Esophagus muscularis mucosa (tissue), 4 donors: ENCODE measurements at places on chromosomes 7 and 10. TPM values are rescaled to one million over a fixed set of nuclear protein-coding genes. Genes with fewer than 3 reads are reported as not detected.

- no peak for DNase-seq
- no peak overlapping the region for H3K27ac ChIP-seq
- H3K27me3 ChIP-seq: no peaks in the 10 kb centered on the region
- H3K4me1 ChIP-seq: no peaks in the 10 kb centered on the region
- H3K36me3 ChIP-seq: no peaks in the 10 kb centered on the region
Observed at GRCh38 chr7:89845952-89846351, 308.3 kb upstream of the STEAP1 start.

GRCh38 chr10:27285093-27285492 lies 44.5 kb upstream of the ACBD5 start:
- H3K27me3 ChIP-seq: no peaks in the 10 kb centered on the region
- no peak for DNase-seq
- H3K36me3 ChIP-seq: no peaks in the 10 kb centered on the region
- no peak overlapping the region for H3K4me3 ChIP-seq
- H3K4me1 ChIP-seq: no peaks in the 10 kb centered on the region

Gene KCNH2
- total RNA-seq: 41.5 TPM

Gene OR6B1
- total RNA-seq: not detected

GRCh38 chr10:11255156-11255555 lies 237.5 kb downstream of the CELF2 start:
- peaks cover 42% of the 10 kb centered on the region for H3K4me1 ChIP-seq
- H3K4me3 ChIP-seq: no peak overlapping the region
- H3K36me3 ChIP-seq: peaks cover 33% of the 10 kb centered on the region
- no peaks in the 10 kb centered on the region for H3K27me3 ChIP-seq

DNA sequence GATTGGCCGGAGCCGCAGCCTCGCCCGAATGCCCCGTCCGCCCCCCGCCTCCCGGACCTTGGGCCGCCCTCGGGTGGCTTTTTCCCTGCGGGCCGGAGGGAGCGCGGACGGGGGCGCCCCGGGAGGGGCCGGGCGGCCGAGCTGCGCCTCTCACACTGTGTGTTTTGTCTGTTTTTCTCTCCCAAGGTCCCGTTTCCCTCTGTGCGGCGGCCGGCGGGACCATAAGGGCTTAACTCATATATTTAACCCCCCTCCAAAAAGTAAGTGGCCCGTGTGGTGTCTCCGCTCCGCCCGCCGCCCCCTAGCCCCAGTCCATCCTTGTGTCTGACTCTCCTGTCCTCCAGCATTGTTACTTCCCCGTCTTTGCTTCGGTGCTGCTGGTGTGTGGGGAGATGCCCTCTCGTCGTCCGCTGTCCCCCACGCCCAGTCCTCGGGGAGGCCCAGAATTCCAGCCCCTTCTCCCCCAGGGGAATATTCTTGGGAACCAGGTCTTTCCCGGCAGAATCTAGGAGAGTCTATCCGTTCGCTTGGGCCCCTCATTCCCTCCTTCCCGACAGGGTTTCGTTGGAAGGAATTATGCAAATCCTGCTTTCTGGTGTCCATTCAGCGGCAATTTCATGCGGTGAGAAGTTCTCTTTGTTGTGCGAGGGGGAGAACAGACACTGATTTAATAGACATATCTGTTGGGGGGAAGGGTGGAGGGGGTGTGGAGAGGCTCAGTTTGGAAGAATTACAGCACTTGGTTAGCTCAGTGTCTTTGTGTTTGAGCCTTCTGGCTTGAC lies 1.3 kb downstream of the LCOR start:
- DNase-seq: no peak
- no peaks in the 10 kb centered on the region for H3K27me3 ChIP-seq
- H3K27ac ChIP-seq: peak overlapping the region; percentile 94

- H3K4me1 ChIP-seq: peaks cover 10% of the 10 kb centered on the region
- H3K4me3 ChIP-seq: no peak overlapping the region
- H3K36me3 ChIP-seq: no peaks in the 10 kb centered on the region
- no peak overlapping the region for H3K27ac ChIP-seq
Observed at GRCh38 chr10:101054351-101054750, 7.4 kb upstream of the KAZALD1 start.

GRCh38 chr7:149855361-149856305 lies 17.5 kb downstream of the ZNF862 start:
- peaks cover 11% of the 10 kb centered on the region for H3K4me1 ChIP-seq
- H3K27ac ChIP-seq: peak overlapping the region; percentile 19
- H3K27me3 ChIP-seq: no peaks in the 10 kb centered on the region
- H3K36me3 ChIP-seq: peaks cover 44% of the 10 kb centered on the region
- no peak for DNase-seq

DNA sequence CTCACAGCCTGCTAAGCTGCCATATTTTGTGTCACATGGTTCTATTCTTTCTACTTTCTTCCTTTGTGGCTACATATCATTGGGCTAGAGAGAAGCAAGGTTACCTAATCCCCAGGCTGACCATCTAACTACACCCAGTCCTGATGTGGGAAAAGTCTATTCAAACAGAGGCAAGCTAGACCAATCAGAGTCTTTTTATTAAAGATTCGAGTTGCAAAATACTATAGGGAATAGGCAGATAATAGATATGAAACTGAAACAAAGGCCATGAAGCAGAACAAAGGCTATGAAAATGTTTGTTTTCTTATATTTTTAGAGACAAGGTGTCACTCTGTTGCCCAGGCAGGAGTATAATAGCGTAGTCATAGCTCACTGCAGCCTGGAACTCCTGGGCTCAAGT lies 36.7 kb downstream of the MTERF1 start:
- no peaks in the 10 kb centered on the region for H3K27me3 ChIP-seq
- H3K4me3 ChIP-seq: no peak overlapping the region
- DNase-seq: no peak

DNA sequence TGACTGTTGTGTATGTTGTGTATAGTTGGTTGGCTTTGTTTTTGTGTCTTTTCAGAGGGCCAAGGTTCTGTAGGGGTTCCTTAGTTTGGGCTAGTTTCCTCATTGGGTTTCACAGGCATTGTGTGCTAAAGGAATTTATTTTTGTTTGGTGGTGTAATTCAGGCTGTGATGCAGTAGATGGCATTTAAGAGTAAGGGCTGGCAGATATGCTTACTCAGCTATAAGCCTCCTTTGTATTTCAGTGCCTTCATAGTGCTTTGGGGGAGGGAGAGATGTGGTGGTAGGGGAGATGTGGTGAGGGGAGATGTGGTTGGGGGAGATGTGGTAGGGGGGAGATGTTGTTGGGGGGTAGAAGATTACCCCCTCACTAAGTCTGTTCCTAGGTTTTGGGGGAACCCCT lies 91.7 kb downstream of the SLC25A40 start:
- no peak for DNase-seq
- H3K27ac ChIP-seq: no peak overlapping the region
- no peaks in the 10 kb centered on the region for H3K27me3 ChIP-seq
- H3K4me3 ChIP-seq: no peak overlapping the region

Gene BLNK
- total RNA-seq: 0.86 TPM

Gene GDF10
- 27.0 TPM for total RNA-seq

DNA sequence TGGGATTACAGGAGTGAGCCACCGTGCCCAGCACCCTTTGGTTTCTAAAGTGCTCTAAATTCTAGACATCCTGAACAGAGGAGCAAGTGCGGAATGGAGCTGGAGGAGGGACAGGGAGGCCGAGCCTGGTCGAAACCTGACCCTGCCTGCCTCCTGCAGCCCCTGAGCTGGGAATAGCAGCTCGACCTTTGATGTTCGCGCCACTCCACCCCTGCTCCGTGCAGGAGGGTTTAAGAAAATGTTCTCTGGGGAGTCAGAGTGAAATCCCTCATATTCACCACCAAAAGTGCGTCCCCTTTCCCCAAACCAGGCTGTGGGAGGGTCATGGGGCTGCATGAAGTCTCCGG lies 1.8 kb downstream of the PGAM2 start:
- peaks cover 28% of the 10 kb centered on the region for H3K4me1 ChIP-seq
- H3K27me3 ChIP-seq: no peaks in the 10 kb centered on the region
- peaks cover 42% of the 10 kb centered on the region for H3K36me3 ChIP-seq
- DNase-seq: no peak

GRCh38 chr10:48462482-48463020 lies 142.3 kb downstream of the ARHGAP22 start:
- DNase-seq: no peak
- H3K4me3 ChIP-seq: no peak overlapping the region
- peaks cover 26% of the 10 kb centered on the region for H3K27me3 ChIP-seq
- H3K4me1 ChIP-seq: peaks cover 21% of the 10 kb centered on the region

Gene VPS26A
- total RNA-seq: 47.3 TPM

GRCh38 chr7:88492153-88492552 lies 185.5 kb upstream of the STEAP4 start:
- H3K36me3 ChIP-seq: no peaks in the 10 kb centered on the region
- H3K4me1 ChIP-seq: no peaks in the 10 kb centered on the region
- H3K27ac ChIP-seq: no peak overlapping the region
- H3K4me3 ChIP-seq: no peak overlapping the region

- peaks cover 59% of the 10 kb centered on the region for H3K4me1 ChIP-seq
- no peaks in the 10 kb centered on the region for H3K36me3 ChIP-seq
- H3K27me3 ChIP-seq: no peaks in the 10 kb centered on the region
Observed at GRCh38 chr10:74824900-74825370, 1.5 kb upstream of the KAT6B start.

DNA sequence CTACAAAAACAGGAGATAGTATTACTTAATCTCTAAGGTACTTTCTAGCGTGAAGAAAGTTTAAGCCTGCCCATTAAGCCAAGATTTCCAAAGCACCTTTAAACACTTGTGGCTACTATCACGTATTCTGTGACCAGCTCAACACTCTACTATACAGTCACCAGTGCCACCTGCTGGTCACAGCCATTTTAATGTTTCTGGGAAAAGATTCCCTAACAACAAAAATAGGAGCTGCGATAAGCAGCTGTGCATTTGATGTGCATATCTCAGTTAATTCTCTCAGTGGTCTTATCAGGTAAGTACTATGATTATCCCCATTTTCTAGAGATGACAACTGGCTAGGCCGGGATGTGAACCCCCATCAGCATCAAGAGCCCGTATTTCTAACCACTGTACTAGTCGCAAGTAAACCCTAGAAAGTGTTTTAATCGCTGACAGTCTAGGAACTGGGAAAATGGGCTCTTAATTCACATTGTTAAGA lies 860 bp downstream of the SEC31B start:
- H3K4me1 ChIP-seq: peaks cover 19% of the 10 kb centered on the region
- peak overlapping the region; percentile 64 for H3K4me3 ChIP-seq
- peaks cover 24% of the 10 kb centered on the region for H3K36me3 ChIP-seq
- peak overlapping the region; percentile 30 for H3K27ac ChIP-seq

DNA sequence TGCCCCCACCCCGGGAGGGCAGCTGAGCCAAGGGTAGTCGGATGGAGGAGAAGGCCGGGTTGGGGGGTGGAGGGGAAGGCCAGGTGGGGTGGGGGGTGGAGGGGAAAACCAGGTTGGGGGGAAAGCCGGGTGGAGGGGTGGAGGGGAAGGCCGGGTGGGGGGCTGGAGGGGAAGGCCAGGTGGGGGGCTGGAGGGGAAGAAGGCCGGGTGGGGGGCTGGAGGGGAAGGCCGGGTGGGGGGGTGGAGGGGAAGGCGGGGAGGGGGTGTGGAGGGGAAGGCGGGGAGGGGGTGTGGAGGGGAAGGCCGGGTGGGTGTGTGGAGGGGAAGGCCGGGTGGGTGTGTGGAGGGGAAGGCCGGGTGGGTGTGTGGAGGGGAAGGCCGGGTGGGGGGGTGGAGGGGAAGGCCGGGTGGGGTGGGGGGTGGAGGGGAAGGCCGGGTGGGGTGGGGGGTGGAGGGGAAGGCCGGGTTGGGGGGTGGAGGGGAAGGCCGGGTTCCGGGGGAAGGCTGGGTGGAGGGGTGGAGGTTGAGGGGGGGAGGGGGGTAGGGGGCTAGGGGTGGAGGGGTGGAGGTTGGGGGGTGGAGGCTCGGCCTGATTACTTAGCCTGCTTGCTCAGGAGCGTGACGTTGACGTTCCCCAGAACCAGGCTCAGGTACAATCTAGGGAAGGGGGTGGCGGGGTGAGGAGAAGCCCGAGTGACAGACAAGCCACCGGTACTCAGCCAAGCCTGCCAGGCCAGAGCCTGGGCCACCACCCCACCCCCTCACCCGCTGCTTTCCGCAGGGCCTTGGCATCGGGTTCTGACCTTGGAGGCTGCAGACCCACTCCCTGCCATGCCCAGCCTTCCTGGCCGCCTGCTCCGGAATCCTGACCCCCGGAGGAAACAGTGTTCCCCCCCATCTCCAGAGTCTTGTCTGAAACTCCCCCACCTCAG lies 5.6 kb downstream of the TMEM120A start:
- H3K27ac ChIP-seq: peak overlapping the region; percentile 27
- peaks cover 45% of the 10 kb centered on the region for H3K36me3 ChIP-seq
- no peak for DNase-seq
- peaks cover 30% of the 10 kb centered on the region for H3K4me1 ChIP-seq
- no peaks in the 10 kb centered on the region for H3K27me3 ChIP-seq
- H3K4me3 ChIP-seq: peak overlapping the region; percentile 9

Gene GCC1
- 16.2 TPM for total RNA-seq

- DNase-seq: no peak
- H3K27ac ChIP-seq: peak overlapping the region; percentile 24
- no peaks in the 10 kb centered on the region for H3K27me3 ChIP-seq
- H3K4me3 ChIP-seq: no peak overlapping the region
- H3K4me1 ChIP-seq: peaks cover 13% of the 10 kb centered on the region
Observed at GRCh38 chr10:122013311-122013780, 24.4 kb downstream of the TACC2 start.

DNA sequence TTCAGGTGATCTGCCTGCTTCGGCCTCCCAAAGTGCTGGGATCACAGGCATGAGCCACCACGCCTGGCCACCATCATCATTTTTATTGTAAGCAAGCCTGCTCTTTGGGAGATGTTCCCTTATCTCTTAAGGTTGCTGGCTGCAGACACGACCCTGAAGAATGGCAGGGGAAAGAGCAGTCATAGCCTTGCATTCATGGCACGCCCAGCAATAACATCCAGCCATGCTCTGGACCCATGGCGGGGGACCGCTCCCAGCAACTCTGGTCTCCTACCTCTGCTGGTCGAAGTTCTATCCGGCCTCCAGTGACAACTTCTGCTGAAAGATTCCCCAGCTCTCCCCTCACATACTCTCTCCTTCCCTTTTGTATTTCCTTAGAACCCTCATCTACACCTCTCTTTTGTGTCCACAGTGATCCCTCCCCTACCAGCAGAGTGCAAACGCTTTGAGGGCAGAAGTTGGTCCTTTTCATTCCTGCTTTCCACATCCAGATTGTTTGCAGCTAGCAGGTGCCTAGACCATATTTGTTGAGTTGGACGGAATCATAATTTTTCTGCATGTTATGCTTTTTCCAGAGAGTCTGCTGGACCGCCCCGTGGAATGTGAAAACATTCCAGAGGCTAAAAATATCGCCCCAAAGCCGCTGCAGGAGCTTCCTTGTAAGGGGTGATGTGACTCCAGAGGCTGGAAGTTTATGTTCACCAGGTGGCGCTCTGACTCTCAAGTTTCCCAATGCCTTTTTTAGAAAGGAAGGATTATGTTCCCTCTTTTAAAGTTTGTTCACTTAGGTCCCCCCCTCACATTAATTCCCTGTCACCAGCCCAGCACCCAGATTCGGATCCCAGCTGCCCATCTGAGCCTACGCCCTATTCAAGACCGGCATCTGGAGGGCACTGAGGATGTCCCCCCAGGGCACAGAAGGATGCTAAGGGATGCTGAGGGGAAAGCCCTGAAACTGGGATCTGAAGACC lies 4.3 kb upstream of the MARVELD1 start:
- no peak overlapping the region for H3K4me3 ChIP-seq
- DNase-seq: peak; percentile 96
- no peaks in the 10 kb centered on the region for H3K36me3 ChIP-seq

DNA sequence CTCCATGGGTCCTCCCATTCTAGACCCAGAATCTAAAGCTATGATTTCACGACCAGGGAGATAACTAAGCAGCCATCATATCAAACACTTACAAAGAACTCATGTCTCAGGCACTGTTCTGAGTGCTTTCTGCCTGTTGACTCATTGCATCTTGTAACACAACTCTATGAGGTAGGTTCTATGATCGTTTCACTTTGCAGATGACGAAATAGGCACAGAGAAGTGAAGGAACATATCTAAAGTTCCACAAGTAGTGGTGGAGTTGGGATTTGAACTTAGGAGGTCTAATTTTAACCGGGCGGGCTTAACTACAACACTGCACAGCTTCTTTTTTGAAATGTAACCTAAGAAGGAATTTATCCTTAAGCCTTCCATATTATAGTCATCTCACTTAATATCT lies 2.9 kb downstream of the RBP4 start:
- no peaks in the 10 kb centered on the region for H3K36me3 ChIP-seq
- peaks cover 7% of the 10 kb centered on the region for H3K4me1 ChIP-seq
- no peak overlapping the region for H3K4me3 ChIP-seq
- H3K27ac ChIP-seq: no peak overlapping the region
